ENCODE measurements at places on chromosomes 5 and 9.

GRCh38 chr5:10673017-10673389 is 88.0 kb downstream of the DAP start:
- no peak for DNase-seq

- no peak for DNase-seq
These were observed 1.9 kb downstream of the LRRC14B start for GRCh38 chr5:192970-193831.

DNA sequence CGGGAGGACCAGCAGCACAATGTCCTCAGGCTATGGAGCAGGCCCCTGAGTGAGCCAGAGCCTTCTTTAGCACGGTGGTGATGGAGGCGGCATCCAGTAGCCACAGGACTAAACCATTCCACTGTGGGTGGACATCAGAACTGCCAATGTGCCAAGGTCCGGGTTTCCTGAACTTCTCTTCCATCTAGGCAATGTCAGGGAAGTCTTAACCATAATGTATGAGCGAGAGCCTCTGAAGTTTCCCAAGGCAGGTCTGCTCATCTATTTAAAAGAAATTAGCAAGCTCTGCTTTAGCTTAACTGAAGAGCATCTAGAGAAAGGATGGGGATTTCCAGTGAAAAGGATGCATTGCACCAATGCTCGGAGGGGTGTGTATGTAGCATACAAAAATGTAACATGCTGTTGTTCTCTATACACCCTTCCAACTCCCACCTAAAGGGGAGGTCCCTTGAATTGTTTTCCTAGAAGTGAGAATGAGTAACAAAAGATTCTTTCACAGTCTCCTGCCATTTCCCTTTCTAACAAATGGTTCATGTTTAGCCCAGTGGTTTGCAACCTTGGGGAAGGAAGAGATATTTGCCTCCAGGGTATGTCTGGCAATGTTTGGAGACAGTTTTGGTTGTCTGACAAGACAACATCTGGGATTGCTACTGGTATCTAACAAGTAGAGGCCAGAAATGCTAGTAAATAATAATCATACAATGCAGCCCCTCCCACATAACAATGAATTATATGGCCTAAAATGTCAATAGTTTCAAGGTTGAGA is 6.1 kb upstream of the RXFP3 start:
- DNase-seq = no peak

GRCh38 chr5:121816164-121816563 is 35.5 kb upstream of the FTMT start:
- DNase-seq = no peak

DNA sequence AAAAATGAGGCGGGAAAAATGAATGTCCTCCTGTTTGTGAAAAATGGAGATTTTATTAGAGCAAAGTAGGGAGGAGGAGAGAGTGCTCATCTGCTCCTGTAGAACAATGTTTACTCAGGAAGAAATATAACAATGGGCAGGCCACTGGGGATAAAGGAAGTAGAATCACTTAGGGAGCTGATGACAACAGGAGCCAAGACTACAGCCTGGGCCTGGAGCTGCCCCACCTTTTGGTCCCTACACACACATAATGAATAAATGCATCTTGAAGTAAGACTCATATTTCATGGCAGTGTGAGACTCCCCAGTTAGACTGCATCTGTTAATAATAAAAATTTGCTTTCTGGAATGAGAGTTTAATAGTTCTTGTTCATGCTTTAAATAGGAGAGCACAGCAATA is 1939.8 kb downstream of the EFNA5 start:
- DNase-seq = no peak

- DNase-seq = no peak
These were observed 322.6 kb upstream of the SLC30A5 start for GRCh38 chr5:68771221-68771620.

DNA sequence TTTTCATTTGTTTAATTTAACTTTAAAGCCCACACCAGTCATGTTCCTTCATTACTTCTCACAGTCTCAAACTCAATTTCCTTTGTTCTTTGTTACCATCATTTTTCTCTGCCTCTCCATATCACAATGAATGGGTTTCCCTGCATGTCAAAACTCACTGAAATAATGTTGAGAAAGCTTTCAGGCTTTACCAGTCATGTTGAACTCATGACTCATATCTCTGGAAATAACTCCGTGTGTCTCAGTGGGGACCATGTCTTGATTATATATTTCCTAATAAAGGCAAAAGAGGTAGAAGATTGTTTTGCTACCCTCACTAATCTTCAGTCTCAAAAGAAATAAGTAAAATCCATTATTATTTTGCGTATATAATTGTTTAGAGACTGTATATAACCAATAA is 231.2 kb downstream of the CHSY3 start:
- DNase-seq = no peak

DNA sequence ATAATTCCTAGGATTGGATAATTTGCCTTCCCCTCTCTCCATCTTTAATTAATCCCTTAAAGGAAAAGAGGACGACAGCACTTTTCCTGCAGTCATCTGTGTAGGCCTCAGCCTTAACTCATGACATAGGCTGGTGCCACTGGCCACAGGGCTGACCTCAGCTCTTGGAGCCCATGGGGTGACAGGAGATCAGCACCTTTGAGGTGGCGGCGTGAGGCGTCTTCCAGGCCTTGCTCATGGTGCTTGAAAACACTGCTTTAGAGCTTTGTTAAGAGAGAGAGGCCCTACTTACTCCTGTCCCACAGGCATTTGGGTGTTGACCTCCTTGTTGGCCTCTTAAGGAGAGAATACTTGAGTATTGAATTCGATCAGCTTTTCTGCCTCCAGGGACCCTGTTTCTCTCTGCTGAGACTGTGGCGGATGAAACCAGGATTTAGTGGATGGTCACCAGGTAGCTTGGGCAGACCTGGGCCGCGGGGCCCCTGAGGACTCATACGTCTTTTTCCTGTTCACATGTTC is 23.4 kb downstream of the TENT4A start:
- no peak for DNase-seq

DNA sequence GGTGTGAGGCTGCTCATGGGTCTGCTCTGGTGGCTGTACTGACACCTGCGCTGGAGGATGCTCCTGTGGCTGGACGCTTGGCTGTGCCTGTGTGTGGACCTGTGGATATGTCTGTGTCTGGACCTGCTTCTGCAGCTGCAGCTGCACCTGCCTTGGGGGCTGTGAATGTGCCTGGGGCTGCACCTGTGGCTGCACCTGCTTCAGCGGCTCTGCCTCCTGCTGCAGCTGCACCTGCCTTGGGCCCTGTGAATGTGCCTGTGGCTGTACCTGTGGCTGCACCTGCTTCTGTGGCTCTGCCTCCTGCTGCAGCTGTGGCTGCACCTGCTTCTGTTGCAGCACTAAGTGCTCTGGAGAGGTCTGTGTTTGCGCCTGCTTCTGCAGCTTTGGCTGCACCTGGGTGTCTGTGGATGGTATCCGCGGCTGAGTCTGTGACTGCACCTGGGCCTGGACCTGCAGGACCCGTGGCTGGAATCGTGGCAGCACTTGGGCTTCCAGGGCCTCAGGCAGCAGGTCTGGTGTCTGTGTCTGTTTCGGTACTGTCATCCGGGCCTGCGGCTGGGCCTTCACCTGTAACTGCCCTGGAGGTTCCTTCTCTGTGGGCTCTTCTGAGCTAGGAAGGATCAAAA is 12.5 kb downstream of the CIZ1 start:
- DNase-seq = no peak

DNA sequence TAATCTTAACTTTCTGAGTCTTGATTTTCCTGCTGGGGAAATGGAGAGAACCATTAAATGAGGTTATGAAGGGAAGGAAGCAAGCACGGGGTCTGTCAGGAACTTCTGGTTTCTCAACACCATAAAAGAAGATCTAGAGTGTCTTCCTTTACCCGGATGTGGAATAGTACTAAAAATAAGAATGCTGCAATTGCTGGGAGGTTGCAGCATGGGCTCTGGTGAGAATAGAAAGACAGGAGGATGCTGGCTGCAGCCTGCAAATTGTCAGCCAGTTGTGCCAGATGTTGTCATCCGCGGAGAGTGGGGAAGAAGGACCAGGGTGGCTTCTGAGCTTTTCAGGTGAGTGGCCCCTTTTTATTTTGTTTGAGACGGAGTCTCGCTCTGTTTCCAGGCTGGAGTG is 69.3 kb upstream of the STC2 start:
- DNase-seq = no peak

GRCh38 chr5:102628441-102629175 is 126.5 kb upstream of the PAM start:
- DNase-seq = no peak

DNA sequence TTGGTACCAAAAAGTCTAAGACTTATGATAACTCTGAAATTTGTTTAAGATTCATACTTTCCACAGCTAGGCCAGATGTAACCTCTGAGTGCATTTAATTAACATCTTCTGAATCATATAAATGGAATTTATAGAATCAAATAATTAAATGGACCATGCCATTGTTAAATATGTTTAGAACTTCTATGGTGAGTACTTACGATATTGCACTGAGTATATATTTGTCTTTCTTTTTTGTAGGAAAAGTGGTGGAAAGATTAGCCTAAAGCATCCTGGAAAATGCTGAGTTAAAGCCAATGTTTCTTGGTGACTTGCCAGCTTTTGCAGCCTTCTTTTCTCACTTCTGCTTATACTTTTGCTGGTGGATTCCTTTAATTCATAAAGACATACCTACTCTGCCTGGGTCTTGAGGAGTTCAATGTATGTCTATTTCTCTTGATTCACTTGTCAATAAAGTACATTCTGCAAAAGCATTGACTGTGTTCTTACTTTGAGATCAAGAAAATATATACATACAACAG is 11.9 kb downstream of the SPINK6 start:
- DNase-seq = no peak

DNA sequence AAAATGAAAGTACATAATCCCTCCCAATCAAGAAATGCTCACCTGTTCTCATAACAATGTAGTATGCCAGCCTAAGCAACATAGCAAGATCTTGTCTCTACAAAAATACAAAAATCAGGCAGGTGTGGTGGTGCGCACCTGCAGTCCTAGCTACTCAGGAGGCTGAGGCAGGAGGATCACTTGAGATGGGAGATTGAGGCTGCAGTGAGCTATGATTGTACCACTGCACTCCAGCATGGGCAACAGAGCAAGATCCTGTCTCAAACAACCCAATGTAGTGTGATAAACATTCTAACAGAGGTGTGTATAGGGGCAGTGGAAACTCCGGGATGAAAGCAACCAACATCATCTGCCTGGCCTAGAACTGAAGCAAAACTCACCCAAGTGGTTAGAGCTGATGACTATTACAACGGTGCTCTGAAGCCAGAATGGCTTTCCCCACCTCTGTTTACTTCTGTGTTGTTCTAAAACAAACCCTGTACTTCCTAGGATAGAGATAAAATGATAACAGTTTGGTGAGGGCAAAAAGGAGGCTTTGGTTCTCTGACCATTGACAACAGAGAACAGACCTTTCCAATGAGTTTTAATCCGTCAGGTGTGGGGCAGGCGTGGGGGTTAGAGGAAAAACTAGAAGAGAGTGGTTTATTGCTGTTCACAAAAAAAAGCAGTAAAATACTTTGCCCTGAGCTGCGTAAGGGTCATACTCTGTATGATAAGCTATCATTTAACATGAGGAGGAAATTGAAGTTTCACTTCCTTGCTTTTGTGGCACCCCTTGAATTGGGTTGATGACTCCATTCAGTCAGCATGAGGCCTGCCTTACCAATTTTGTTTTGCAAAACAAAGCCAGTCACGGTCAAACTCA is 18.9 kb downstream of the WNT8A start:
- no peak for DNase-seq

DNA sequence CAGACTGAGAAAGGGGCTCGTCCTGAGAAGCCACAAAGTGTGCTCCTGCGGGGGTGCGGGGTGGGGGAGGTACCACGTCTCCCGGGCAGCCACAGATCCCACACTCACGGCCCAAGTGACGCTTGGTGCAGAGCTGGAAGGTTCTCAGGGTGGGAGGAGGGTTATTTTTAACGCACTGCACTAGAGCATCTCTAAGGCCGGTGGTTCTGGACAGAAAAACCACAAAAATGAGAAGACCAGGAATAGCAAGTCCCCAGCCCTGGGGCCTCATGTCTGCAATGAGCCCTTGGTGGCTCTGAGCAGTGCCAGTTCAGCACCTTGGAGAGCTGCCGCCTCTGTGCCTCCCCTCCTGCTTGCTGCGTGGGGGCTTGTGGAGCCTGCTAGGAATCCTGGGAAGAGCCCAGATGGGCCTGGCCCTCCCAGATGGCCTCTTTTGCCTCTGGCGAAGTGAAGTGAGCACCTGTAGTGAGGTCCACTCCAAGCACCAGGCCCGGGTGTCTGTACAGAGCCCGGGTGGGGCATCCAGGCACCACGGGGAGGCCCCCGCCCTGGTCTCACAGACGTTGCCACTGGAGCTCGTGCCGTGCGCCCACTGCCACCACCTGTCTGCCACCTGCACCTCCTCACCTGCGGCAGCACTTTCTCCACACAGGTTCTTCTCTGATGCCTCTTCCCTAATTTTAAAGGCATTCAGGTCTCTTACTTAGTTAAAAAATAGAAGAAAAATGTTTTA is 48.9 kb upstream of the CACNA1B start:
- DNase-seq = no peak

DNA sequence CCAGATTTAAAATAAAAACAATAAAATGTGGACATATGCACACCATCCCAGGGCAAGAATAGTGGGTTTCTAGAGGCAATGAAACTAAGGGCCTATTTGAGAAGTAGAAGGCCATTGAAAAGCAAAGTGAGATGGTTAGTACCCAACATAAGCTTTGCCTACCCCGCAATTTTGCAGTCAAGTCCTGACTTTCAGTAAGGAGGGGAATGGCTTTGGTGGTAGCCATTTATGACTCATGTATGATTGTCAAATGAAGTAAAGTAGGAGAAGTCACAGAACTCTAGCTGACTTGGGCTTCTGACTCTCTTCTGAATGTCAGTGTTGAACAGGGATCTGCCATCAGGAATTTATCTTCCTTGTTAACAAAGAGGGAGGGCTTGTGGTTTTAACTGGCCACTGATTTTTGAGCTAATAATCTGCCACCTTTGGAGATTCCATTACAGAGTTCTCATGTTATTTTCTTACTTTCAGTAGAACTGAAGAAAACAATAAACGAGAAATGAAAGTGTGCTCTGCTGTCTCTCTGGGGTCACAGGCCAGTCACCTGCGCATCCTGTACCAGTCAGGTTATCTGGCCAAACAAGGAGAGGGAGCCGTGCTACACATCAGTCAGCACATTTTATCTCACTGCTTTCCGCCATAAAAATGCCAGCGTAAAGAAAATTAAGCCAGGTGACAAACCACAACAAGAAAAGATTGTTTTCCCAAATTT is 14.3 kb upstream of the SNCAIP start:
- no peak for DNase-seq

DNA sequence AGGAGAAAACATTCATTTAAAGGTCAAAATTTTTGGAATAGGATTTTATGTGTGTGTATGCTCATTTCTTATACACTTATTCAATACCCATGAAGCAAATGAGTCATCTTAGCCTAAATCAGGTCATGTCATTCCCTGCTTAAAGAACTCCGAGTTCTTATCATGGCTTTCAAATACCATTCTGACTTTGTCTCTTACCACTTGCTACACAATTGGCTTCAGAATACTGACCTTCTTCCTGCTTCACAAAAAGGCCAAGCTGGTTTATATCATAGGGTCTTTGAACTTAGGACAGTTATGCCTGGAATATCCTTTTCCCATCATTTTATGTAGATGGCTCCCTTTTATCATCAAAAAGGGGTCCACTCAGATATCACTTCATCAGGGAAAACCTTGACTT is 652.2 kb upstream of the WWC1 start:
- DNase-seq = no peak
